ENCODE measurements at places on chromosomes 11 and 22.

DNA sequence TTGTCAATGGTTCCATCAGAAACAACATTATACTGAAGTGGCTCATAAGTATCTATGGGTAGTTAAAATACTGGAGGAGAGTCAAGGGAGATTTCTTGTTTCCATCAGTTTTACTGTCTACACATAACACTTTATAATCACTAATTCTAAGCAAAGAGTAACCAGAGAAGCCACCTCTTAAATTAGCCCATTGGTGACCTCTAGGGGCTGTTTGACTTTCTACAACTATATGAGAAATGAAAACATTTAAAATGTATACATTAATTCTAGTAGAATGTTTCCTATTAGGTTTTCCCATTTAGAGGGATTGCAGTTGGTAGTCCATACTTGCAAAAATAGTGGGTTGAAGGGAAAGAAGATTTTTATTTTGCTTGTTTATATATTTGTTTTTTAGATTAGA, 504.3 kb downstream of the FAM181B start:
- no peak for DNase-seq

- DNase-seq = no peak
Observed at GRCh38 chr11:65213322-65214211, 31.8 kb downstream of the CAPN1 start.

DNA sequence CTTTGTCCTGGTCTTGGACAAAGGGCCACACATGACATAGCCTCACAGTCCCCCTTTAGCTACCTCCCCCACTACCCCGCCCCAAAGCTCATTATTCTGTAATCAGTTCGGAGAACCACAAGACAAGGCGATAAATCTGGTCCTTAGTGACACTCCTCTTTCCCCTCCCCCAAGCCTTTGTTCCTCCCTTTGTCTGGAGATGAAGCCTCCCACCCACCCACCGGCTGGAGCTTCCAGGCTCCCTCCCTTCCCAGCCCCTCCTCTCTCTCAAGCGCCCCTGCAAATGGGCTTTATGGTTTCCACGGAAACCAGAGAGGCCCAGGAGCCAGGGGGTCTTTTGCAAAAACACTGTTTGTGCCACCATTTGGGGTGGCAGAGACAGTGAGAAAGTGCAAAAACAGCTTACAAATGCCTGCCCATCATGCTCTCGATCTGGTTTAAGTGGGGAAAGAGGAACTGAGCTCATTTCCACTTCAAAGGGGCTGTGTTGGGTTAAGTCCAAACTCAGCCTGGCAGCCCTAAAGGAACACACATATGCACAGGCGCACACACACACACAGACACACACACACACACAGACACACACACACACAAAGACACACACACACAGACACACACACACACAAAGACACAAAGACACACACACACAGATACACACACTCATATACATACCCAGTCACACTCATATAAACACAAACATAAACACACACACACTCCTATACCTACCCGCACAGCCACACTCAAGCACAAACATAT, 23.5 kb downstream of the APLNR start:
- DNase-seq = no peak

DNA sequence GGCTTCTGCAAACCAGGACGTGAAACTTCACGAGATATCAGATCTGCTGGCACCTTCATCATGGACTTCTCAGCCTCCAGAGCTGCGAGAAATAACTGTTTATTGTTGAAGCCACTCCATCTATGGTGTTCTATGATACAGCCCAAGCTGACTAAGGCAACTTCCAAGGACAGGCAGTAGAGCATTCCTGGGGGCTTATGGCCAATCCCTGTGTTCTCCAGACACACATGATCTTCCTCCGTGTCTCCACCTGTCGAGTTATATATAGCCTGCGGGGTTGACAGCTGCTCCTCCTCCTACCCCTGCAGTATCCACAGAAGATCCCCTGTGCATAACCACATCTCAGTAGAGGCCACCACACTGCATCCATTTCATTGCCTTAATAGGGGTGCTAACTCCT, 11.0 kb downstream of the TP53AIP1 start:
- no peak for DNase-seq

DNA sequence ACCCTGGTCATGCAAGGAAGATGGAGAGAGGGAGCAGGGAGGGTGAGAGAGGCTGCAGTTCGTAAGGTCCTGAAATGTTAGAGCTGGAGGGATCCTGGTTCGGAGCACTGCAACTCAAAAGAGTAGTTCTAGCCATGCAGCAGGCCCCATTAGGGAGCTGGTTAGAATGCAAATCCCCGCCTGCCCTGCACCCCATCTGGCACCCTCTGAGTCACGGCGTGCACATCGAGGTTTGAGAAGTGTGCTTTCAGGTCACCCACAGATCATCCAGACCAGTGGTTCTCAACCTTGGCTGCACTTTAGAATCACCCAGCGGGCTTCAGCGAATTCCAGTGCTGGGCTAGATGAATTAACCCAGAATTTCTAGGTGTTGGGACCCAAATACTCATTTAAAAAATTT, 48.2 kb downstream of the ST3GAL4 start:
- no peak for DNase-seq

DNA sequence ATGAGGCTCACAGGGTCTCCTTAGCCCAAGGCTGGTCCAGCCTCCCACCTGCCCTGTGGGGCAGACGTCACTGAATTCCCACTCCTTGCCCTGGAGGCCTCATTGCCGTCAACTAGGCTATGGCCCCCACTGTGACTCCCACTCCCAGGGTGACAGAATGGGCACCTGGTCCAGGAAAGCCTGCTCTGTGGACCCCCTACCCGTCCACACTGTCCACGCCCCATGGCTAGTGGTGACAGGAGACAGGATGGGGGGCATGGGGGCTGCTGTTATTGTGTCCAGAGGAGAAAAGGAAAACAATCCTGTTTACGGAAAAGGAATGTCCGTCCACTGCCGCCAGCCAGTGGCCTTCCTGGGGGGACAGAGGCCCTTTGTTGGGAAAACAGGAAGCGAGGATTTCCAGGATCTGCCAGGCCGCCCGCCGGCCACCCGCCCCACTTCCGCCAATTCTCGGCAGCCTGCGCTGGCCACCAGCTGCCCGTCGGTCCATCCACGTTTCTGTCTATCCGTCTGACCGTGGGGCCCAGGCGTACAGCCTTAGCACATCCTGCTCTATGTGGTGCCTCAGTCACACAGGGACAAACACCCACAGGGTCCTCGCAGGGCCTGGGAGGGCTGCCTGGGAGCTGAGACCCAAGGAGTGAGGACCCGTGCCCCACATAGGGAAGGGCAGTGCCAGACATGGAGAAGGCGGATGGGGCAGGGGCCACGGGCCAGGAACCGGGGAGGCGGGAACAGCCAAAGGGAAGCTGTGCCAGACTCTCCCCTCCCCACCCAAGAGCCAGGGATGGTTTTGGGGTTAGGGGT, 19.5 kb downstream of the CRELD2 start:
- no peak for DNase-seq

DNA sequence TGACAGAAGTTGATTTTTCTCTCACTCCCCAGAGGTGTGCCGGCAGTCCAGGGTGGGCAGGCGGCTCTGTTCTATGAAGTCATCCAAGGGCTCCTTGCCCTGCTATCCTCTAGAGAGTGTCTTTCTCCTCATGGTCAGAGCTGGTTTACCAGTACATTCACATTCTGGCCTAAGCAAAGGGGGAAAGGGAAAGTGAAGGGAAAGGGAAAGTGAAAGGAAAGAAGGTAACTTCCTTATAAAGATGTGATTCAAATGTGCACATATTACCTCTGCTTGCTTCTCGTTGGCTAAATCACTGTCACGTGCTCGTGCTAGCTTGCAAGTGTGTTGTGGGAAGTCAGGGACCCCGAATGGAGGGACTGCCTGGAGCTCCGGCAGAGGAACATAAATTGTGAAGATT, 2.9 kb upstream of the HTATIP2 start:
- DNase-seq = no peak

GRCh38 chr11:625636-626268, 997 bp upstream of the CDHR5 start:
- DNase-seq = no peak

- no peak for DNase-seq
Observed at GRCh38 chr22:18013947-18014346, 10.4 kb downstream of the MICAL3 start.

DNA sequence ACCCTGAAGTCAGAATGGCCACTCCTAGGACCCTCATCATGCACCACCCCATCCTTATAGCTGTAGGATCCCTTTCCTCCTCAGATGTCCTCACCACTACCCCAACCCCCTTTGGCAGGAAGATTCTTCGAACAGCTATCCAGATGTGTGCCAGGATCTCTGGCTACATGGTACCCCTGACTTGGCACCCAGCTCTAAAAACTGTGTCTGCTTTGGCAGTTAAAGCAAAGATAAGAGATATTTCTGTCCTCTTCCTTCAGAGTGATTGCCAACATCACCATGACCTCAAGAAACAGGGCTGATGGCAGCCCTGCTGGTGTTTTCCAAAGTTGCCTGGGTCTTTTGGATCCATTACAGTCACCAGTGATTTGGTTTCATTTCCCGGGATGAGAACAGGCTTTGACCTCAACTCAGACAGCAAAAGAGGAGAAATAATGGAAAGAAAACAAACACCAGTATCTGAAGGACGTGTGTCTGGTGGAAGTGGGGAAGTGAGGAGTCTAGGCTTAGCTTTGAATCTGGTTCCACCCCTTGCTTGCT, 4.3 kb upstream of the NRIP3 start:
- no peak for DNase-seq

- DNase-seq = no peak
Observed at GRCh38 chr11:32050264-32050663, 40.6 kb upstream of the RCN1 start.

DNA sequence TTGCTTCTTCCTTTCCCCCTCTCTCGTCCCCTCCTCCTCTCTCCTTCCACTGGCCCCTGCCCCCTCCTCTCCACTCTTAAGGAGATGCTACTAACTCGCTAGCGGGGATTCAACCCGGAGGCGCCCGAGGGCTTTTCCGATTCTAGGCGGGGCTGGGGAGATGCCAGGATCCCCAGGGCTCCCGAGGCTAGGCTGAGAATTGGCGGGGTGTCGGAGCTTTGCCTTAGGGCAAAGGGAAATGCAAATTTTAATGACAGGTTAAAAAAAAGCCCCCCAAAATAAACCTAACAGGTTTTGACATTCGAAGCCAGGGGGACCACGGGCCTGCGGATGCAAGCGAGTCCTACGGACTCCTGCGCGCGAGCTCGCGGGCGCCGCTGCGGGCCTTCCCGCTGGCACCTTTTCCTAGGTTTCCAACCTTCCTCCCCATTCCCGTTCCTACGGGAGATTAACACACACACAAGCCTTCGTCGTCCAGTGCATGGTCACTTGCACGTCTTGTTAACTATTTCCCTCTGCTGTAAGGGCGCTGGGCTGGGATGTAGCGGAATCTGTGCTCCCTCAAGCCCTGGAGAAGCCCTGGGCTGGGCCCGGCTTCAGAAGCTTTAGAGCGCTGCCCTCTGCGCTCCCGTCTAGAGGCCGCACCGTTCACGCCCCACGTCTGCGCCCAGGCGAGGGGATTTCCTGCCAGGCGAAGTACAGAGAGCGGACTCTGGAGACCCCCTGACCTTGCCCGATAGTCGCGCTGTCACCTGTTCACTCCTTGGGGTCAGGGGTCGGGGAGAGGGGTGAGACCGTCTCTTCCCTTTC, 729 bp upstream of the ALX4 start:
- no peak for DNase-seq

- no peak for DNase-seq
Observed at GRCh38 chr11:115317277-115318185, 186.7 kb downstream of the CADM1 start.

DNA sequence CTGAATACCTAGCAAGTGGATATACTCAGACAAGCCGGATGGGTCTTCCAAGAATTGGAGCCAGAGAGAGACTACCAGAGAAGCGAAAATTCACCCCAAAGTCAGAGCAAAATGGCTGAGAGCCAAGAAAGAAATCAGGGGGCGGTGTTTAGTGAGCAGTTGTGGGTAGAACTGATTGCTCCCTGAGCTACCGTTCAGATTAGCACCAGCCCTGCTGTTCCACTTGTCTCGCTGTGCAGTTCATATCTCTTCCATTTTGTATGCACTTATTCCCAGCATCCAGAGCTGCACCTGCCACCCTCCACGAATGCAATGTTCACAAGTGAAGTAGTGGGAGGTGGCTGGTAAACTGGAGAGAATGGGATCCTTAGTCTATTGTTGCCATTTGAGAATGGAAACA, 25.5 kb downstream of the DRD2 start:
- no peak for DNase-seq

DNA sequence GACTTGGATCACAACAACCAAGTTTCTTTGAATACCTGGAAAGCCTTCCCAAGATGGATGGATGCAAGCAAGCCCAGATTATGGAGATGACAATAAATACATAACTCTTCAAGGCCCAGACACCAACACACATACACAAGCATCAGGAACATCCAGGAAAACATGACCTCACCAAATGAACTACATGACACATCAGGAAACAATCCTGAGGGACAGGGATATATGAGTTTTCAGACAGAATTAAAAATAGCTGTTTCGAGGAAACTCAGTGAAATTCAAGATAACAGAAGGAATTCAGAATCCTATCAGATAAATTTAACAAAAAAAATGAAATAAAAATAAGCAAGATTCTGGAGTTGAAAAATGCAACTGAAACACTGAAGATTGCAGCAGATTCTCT, 659.4 kb downstream of the METTL15 start:
- no peak for DNase-seq

DNA sequence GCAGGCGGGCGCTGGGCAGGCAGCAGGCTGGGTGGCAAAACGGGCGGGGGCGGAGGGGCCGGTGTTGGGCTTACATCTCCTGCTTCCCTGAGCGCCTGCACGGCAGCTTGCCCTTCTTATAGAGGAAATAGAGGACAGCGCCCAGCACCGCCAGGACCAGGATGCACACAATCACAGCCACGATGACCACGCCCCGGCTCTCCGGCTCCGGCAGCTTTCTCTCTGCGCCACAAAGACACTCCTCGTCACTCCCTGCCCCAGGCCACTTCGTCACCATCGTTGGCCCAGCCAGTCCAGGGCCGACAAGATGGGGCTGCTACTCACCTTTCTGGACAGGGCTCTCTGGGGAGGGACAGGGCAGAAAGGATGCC, 6.3 kb downstream of the MCAM start:
- DNase-seq = no peak

DNA sequence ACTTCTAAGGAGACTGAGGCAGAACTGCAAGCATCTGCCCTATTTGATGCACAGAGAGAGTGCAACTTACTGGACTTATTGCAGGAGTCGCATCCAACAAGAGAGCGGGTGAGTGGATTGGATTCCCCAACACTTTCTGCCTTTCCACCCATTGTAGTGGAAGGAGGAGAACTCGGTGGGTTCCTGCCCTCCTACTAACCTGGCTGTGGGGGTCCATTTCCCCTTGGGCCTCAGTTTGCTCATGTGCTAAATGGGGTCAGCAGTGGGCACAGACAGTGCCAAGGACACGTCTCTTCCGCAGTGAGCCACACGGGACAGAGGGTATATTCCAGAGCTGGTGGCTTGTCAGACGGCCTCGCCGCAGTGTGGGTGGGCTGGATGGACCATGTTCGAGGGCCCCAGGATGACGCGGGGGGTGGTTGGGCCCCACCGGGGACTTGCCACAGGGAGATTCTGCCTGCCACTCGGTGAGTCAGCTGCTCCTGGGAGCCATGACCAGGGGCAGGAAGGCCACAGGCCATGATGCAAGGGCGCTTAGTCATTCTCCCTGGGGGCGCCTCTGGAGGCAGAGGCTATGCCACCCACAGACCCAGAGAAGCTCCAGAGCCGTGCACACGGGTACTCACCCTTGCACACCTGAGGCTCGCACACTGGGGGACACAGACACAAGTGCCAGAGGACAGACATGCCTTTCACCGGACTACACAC, 8.2 kb downstream of the ALX4 start:
- no peak for DNase-seq

GRCh38 chr11:82398300-82398815, 335.3 kb downstream of the FAM181B start:
- no peak for DNase-seq
